ENCODE measurements at places on chromosomes 3 and 15.

DNA sequence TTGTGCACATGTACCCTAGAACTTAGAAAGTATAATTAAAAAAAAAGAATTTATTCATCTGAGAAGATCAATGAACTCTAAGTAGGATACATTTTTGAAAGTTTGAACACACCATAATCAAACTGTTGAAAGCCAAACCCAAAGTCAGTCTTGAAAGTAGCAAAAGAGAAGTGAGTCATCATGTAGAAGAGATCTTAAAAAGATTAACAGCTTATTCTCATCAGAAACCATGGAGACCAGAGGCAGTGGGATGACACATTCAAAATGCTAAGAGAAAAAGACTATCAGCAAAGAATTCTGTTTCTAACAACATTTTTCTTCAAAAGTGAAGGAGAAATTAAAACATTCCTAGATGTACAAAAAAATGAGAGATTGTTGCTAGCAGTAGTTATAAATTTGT lies 60.7 kb downstream of the TIMP4 start:
- DNase-seq: no peak

DNA sequence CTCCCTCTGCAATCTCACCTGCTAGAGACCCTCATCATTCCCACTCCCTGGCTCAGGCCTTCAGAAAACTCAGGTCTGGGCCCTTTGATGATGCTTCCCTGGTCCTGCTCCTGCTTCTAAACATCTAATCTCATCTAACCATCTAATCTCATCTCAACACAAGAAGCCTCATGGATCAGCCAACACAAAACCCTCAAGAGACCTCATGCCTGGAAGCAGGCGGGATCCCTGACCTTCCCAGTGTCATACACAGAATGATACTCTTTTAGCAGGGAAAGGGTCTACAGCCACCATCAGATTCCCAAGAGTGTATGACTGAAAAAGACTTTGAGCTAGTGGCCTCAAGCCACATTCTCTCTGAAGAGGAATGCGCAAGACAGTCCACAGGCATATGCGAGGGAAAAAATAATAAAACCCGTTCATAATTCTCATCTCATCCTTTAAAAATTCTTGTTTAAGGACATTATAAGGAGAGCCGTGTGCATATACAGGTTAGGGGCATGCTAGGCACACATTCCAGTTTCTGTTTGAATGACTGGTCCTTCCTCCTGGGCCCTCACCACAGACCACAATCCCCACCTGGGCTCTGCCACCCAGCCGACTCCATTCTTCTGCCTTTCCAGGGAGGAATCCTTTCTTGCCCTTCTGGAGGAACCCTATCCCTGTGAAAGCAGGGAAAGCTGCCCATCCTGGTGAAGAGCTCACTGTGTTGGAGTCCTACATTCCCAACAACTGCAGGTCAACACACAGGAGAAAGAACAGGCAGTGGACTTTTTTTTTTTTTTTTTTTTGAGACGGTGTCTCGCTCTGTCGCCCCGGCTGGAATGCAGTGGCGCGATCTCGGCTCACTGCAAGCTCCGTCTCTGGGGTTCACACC lies 2.2 kb downstream of the ZXDC start:
- DNase-seq: peak; percentile 32

- DNase-seq: no peak
Measured at GRCh38 chr15:40481341-40482074, 10.7 kb downstream of the CHST14 start.

DNA sequence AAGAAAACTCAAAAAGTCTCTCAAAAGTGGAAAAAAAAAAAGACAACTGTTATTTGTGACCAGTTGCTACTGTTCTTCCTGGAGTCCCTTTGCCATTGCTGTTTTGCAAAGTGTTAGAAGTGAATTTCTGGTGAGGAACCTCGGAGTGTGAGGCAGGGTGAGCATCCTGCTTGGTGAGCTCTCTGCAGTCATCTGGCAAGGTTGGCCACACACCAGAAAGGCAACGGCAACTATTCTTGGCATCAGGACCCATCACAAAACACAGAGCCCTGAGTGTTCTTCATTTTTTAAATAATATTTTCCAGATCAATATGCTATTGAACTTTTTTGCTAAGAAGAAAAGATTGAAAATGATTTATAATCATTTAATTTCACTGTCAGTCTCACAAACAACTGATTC lies 60.7 kb downstream of the CGNL1 start:
- no peak for DNase-seq

GRCh38 chr3:185880600-185880999 lies 55.8 kb upstream of the IGF2BP2 start:
- no peak for DNase-seq

DNA sequence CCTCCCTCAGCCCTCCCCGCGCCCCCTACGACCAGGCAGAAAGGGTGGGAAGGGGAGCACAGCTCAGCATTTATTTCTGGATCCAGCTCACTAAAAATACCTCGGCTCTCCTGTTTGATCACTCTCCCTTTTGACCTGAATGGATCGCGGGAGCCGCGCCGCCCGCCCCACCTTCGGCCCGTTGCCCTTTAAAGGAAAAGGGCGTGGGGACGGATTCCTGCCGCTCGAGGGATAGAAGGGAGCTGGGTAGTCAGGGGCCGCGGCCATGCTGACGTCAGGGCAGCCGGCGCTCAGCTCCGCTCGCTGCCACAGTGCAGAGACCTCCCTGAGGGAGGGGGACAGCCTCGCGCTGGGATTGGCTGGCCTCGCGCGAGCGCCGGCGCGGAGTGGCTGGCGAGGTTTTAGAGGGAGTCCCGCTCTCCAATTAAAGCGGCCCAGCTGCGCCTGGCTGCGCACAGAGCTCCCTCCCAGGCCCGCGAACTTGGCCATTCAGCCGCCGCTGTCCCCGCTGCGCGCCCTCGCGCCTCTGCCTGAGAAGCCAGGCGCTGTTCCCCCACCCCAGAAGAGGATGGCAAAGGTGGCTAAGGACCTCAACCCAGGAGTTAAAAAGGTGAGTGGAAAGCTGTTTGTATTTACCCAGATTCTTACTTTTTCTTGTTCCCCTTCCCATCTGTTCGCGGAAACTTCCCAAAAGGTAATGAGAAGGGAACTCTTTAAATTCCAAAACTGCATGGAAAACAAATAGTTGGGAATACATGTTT lies at the start of gene LMCD1:
Gene LMCD1 (plus strand): TSS at position 453 of the 761 bp plus-strand sequence. CDS start 116 bp downstream, at position 569.
- DNase-seq: peak; percentile 90

- peak; percentile 49 for DNase-seq
Measured at GRCh38 chr3:161273589-161274218, 52.6 kb downstream of the NMD3 start.

DNA sequence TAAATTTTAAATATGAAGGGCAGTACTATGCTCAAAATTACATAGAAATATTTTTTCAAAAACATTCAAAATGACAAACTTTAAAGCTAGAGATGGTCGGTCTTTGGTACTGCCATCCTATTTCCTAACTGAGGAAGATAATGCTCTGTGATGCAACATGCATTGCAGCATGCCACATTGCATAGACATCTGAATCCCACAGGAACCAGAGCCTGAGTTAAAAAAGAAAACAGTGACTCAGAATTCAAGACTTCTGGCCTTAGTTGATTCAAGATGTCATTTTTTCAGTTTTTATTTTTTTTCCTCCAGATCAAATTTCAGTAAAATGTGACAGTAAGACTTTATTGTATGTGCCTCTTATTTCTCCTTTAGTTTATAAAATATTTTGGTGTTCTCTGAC lies 33.1 kb downstream of the TP63 start:
- DNase-seq: no peak

- DNase-seq: no peak
Measured at GRCh38 chr15:79265987-79266579, 16.4 kb upstream of the ANKRD34C start.

DNA sequence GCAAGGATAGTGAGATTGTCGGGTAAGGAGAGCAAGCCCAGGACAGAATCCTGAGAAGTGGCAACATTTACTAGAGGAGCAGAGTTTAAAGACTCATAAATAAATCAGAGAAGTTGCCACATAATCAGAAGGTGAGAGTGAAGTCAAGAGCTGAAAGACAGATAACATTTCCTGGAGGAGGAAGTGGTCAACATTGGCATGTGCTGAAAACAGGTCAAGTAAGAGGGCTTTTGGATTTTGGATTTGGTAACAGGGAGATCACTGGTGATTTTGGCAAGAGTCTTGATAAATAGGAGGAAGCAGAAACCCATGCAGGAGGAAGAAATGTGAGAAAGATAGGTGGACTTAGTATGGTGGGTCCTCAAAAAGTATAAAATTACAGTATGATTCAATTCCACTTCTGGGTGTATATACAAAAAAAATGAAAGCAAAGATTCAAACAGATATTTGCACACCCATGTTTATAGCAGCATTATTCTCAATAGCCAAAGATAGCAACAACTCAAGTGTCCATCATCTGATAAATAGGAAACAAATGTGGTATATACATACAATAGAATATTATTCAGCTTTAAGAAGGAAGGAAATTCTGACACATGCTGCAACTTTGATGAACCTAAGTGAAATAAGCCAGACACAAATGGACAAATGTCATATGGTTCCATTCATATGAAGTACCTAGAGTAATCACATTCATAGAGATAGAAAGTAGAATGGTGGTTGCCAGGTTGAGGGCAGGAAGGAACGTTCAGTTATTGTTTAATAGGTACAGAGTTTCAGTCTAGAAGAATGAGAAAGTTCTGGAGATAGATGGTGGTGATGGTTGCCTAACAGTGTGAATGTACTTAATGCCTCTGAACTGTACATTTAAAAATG lies 27.3 kb upstream of the MBNL1 start:
- peak; percentile 74 for DNase-seq
